ENCODE measurements at places on chromosomes 12 and 14.

GRCh38 chr14:92959761-92960680 is 37.1 kb downstream of the CHGA start:
- no peak for DNase-seq

DNA sequence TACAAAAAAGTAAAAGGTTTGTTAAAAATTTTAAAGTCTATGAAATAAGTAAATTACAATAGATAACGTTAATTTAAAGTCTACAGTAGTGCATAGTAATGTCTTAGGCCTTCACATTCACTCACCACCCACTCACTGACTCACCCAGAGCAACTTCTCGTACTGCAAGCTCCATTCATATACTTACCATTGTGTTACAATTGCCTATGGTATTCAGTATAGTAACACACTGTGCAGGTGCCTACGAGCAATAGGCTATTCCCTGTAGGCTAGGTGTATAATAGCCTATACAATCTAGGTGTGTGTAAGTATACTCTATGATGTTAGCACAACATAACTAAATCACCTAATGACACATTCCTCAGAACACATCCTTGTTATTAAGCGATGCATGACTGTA is 435.3 kb upstream of the TMTC1 start:
- no peak for DNase-seq

DNA sequence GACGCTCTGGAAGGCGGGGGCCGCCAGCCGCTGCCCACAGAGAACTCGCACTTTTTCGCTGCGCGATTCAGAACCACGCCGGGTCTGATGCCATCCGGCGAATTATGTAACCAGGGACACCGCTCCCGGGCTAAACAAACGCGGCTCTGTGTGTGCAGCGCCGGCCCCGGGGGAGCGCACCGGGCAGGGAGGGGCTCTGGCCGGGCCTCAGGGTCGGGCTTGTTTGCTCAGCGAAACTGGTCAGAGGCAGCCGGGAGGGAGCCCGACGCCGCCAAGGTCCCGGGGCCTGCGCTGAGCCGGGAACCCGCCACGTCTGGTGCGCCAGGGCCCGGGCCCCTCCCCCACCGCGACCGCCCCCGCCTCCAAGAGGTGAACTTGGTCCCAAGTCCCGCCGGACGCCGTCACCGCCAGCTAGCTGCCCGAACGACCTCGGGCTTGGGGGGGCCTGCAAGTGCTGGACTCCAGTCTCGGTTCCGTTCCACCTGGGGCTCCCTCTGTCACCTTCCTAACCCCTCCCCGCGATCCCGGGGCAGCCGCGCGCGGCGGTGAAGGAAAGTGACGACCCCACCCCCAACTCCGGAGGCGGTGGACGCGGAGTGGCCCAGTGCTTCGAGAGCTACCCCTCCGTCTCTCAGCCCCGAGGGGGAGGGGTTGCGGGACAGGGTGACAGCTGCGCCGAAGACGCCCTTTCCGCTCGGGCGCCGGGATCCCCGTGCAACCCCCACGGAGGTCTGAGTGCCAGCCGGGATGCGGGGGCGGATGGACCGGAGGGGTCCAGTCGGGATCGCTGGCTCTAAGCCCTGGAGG is 848 bp downstream of the CTDSP2 start:
- peak; percentile 91 for DNase-seq

DNA sequence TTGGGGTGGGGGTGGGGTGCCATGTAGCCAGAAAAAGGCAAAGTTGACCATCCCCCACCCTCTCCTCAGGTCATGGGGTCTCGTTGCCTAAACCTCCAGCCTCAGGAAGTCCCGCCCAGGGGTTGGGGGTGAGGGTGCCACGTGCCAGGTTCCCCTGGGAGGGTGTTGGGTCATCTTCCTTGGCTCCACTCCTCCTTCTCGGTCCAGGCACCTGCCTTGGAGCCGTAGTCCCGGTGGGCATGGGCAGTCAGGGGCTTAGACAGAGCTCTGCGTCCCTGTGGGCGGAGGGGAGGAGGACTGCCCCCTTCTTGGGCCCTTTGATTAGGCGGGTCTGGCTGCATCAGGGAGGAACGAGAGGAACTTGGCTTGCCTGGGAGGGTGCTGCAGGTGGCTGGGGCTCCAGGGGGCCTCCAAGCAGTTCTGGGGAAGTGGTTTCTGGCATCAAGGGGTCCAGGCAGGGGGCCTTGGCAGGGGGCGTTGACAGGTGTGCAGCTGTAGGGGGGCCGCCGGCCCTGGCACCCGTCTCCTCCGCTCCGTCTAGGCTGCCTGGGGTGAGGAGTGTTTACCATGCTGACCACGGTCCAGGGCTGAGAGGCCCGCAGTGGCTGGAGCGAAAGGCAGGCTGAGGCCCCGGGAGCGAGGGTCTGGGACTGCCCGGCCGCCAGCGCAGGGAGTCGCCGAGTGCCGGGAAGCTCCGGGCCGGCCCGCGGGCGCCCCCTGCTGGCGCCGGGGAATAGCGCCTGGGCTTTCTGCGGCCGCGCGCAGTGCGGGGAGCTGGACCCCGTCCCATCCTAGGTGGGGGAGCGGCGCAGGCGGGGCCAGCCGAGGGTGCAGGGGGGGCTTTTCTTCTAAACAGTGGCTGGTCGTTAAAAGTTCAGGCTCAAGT is 7.9 kb downstream of the SETD1B start:
- DNase-seq, result peak; percentile 77

GRCh38 chr14:82309199-82309598 is 775.5 kb upstream of the SEL1L start:
- no peak for DNase-seq

Measured in stomach (tissue), 19 donors.